Activated CD4-positive, alpha-beta T cell treated with anti-CD3 and anti-CD28 coated beads, Interleukin-2, amount 50 U/mL, for 4 hours (primary cell): ENCODE measurements at places on chromosomes 7 and 10.

- DNase-seq = no peak
Observed at GRCh38 chr7:13898957-13899670, 90.4 kb downstream of the ETV1 start.

- DNase-seq = no peak
Observed at GRCh38 chr10:71753091-71753959, 20.0 kb downstream of the VSIR start.

DNA sequence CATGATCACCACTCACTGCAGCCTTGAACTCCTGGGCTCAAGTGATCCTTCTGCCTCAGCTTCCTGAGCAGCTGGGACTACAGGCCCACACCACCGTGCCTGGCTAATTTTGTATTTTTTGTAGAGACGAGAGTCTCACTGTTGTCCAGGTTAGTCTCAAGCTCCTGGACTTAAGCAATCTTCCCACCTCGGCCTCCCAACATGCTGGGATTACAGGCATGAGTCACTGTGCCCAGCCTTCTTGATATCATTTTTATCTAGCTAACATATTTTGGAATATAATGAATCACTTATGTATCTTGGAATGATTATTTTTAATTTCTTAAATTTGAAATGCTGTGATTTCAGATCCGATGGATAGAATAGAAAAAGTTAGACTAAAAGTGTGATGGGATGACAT, 18.4 kb downstream of the ARL4A start:
- no peak for DNase-seq

DNA sequence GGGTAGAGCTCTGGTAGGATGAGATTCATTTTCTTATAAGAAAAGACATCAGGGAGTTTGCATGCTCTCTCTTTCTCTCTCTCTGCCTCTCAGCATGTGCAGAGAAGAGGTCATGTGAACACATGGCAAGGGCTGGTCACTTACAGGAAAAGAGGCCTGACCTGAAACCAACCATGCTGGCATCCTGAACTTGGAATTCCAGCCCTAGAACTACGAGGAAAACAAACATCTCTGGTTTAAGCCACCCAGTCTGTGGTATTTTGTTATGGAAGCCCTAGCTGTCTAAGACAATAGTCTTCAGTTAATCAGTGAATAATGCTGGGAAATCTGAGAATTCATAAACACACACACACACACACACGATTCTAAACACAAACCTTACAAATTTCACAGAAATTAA, 1104.2 kb upstream of the LRRN3 start:
- DNase-seq = no peak

DNA sequence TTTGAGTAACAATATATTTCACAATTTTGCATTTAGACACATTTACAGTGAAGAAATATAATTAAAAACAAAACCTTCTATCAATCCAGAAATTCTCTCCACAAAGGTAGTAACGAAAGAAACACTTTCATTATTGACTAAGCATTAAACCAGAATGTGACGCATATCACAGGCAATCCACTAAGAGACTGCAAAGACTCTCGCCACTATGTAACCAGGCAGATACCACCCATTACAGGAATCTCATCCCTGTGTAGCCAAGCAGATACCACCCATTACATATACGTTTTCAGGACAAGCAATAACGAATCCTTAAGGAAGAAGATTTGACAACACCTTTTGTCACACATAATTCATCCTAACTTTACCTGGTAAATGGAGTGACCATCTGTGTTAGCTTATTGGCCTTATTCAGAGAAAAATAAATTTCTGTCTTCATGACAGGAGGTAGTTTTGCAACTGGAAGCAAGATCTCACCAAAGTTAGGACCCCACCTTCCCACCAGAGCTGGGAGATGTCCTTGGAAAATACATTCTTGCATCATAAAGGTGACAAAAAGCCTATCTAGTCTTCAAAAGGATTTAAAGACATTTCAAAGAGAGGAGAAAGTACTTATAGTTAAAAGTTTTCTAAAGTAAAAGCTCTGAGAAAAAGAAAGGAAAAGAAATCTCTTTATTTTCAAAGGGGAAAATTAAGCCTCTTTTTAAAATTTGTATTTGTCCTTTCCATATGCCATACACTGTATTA, 30.8 kb downstream of the LRRC17 start:
- no peak for DNase-seq

DNA sequence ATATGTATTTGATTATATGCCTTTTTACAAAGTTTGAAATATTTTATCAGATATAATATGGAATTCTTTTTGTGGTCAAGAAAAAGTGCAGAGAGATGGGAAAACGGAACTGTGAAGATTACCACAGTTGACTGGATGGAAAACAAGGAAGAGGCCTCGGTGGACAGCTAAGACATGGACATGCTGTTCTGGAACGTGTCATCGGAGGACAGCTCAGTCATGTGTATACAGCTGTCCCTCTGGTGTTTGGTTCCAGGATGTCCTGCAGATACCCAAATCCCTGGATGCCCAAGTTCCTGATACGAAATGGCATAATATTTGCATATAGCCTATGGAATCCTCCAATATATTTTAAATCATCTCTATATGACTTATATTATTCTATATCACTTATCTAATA, 49.4 kb downstream of the TRIL start:
- DNase-seq = no peak

- no peak for DNase-seq
Observed at GRCh38 chr7:25864943-25865751, 286.9 kb upstream of the NFE2L3 start.

- no peak for DNase-seq
Observed at GRCh38 chr7:102849538-102849937, 63.3 kb upstream of the LRRC17 start.

DNA sequence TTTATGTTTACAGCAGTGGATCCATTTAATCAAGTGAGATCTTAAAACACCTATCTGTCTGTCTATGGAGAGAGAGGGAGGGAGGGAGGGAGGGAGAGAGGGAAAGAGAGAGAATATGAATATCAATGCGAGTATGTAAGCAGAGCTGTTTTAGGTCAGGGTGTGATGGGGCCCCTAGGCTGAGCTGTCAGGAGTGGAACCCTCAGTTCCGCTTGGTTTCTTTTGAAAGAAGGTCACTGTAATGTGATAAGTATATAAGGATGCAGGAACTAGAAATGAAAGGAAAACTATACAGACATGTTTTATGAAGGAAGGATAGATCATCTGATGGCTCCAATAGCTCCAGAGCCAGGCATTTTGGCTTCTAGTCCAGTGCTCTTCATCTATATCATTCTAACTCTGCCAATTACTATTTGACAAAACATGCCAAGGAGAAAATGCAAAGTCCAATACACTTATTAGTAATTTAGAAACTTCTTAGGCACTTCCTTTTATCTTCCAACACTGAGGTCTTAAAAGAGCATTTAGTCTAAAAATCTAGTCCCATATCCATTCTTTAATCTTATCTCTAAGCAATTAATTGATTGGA, 70.3 kb downstream of the NRCAM start:
- no peak for DNase-seq

GRCh38 chr10:28250782-28251181, 52.1 kb downstream of the MPP7 start:
- DNase-seq = no peak

- DNase-seq = no peak
Observed at GRCh38 chr7:105797652-105798051, 78.7 kb downstream of the ATXN7L1 start.

GRCh38 chr7:146670532-146670931, 553.9 kb downstream of the CNTNAP2 start:
- no peak for DNase-seq

DNA sequence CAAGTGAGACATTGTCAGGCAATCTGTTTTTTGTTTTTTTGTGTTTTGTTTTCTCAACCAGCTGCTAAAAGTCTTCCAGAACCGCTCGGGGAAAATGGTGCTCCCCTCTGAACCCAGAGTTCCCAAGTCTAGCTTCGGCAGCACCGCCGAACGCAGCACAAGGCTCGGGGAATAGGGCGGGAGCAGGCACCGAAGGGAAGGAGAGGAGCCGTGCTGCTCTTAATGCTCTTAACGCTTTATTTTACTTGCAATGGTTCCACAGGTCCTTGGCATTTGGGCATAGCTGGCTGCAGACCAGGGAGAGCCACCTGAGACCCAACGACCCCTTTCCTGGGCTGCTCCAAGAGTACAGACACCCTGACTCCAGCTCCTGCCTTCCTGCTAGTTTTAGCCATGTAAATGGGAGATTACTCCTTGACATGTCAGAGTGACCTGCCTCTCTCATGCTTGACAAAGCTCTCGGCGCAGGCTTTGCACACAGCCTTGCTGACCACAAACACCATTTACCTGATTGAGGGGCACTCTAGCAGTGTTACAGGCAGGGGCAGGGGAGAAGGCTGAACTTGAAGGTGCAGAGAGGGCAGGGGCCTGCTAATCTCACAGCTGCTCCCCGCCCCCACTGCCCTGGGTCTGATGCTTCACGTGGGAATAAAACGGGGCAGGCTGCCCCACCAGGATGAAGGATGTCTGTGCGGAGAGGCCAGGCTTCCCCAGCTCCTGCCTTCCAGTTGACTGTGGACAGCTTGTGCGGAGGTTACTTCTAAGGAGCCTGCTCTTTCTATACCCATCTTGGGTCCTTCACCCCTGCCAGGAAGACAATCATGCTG, 58.6 kb upstream of the EFCAB10 start:
- no peak for DNase-seq

DNA sequence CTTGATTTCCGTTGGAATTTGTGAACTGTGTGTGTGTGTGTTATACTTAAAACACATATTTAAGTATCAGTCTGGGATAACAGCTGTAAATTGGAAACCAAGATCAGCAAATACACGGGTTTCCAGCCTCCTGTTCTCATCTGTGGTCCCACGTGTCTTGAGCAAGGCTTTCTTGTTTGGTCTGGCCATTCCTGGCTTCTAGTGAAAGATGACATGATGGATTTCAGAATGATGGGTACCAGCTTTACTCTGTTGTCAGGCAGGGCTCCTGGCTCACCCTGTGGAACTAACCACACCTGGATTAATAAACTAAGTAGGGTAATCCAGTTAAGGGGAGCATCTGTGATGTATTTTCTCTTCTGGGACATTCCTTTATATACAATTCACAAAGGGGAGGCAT, 346.2 kb upstream of the AOAH start:
- DNase-seq = no peak

DNA sequence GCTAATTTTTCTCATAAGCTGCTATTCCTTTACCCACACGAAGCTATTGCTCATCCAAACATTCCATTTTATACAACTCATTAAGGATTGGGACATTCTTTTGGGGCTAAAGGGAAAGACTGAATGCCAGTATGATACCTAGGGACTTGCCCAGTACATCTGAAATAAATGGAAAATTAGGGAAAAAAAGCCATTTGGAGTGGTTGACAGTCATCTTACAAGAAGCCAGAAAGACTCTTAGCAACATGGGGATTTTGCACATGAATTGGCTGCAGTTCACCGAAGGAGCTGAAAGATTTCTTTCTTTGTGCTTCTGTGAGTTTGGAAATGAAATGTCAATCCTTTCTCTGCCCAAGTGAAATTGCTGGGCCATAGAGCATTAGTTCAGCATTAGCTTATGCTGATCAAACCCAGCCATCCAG, 43.3 kb upstream of the MTURN start:
- no peak for DNase-seq

GRCh38 chr10:121307411-121307980, 290.7 kb downstream of the FGFR2 start:
- no peak for DNase-seq

GRCh38 chr7:69260023-69260422, 338.3 kb upstream of the AUTS2 start:
- DNase-seq = no peak

GRCh38 chr7:4479367-4480039, 202.6 kb upstream of the FOXK1 start:
- DNase-seq = no peak

DNA sequence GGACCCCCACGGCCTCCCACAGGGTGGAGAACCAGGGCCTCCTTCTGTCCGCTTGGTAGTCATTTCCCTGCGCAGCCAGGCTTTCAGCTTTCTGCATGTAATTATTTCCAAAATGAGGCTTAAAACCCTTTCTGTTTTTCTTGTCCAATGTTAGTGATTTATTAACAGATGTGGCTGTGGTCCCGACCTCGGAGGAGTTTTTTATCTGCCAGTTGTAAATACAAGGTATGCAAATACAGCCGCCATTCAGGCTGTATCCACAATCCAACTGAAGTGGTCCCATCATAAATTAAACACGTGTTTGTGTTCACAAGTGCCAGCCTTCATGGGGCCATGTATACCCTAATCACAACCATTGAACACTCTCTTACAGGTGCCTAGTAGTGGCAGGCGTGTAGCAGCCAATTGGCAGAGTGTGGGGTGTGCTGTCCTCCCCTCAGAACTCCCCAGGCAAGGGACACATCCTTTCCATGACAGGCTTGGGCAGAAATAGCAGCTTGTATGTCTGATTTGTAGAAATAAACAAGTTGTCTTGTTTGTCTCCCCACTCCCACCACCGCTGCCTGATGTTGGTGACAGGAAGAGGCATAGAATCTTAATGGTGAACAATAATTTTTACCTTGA, 251.3 kb upstream of the MKI67 start:
- no peak for DNase-seq

DNA sequence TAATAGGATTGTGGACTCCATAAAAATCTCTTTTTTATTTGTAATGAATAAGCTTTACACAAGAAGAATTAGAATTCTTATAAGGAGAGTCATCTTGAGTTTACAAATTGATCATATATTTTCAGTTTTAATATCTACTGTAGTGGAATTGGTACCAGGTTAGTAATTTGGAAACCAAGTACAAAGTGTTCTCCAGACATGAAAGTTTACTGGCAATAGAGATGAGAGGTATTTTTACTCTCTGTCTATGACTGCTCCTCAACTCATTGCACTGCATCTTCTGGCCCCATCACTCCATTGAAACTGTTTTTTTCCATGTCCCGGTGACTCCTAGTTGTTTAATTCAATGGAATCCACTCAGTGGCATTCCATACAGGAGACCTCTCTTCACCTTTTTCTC, 164.5 kb upstream of the SMIM30 start:
- DNase-seq = no peak

- no peak for DNase-seq
Observed at GRCh38 chr10:89563861-89564478, 28.6 kb upstream of the SLC16A12 start.

DNA sequence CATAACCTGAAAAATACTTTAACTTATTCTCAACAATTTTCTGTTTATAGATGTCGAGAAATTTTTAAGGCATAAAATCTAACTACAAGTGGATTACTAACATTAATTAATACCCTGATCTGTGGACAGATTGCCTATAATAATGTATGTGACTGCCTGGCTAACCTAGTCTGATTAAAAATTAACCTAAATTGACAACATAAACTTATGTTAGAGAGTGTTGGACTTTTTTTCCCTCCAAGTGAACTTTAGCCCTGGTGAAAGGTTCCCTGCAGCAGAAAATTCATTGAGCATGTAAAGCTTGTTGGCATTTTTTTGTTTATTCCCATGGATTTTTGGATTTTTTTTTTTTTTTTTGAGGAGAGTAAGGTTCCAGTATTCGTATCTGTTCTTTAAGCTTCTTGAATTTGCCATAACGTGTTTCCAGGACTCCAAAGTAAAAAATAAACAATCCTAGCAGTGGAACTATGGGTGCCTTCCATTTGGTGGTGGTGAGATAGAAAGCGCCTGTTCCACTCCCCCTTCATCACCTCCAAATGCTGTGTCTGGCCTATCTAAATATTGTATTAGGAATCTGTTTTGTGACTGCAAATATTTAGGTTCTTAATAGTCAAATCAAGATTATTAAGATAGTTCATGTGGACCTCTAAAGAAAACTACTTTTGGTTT, 36.1 kb downstream of the NET1 start:
- no peak for DNase-seq
